Hypothalamus (tissue), 51 donors: ENCODE measurements at places on chromosomes 2 and 18.

- no peak for DNase-seq
Observed at GRCh38 chr18:76687304-76687962, 134.9 kb upstream of the ZNF236 start.

- no peak for DNase-seq
Observed at GRCh38 chr2:107556038-107556627, 270.6 kb upstream of the RGPD4 start.

DNA sequence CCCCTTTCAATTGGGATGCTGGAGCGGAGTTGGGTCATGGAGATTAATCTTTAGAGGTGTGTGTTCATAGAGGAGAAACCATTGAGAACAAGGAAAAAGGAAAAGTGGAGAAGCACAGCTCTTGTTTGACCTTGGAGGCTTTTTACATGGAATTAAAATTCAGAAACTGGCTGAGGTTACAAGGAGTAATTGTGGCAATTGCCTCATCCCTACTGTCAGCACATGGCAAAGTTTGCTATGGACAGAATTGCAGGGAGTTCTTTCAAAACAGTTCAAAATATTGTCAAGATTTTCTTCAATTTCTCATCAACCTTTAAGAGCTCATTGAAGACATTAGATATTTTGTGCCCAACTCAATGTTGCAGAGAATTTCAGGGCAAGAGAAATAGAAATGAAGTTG is 232.7 kb downstream of the SLC8A1 start:
- DNase-seq: no peak

GRCh38 chr18:58180172-58180571 is 136.1 kb downstream of the NEDD4L start:
- no peak for DNase-seq

DNA sequence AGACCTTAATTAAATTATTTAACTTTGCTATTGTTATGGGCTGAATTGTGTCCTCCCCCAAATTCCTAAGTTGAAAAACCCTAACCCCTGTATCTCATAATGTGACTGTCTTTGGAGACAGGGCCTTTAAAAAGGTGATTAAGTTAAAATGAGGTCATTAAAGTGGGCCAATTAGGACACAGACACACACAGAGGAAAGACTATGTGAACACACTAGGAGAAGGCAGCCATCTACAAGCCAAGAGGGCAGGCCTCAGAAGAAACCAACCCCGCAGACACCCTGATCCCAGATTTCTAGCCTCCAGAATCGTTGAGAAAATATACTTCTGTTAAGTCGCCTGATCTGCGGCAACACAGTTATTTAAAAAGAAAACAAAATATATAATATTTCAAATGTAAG is 6.4 kb downstream of the STK17B start:
- DNase-seq: no peak

DNA sequence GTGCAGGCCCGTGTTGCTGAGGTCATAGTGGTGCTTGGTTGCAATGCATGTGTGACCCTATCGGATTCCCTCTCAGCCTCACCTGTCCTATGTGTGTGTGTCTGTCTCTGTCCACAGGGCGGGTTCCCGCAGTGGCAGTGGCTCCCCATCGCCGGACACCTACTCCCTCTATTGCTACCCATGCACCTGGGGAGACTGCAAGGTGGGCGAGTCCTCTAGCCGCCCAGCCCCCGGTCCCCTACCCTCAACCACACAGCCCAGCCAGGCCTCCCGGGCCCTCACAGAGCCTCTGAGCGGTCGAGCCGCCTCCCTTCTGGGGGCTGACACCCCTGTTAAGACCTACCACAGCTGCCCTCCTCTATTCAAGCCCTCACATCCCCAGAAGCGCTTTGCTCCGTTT is 14.2 kb downstream of the GAREM2 start:
- DNase-seq: no peak

- DNase-seq: no peak
Observed at GRCh38 chr2:68320118-68320641, 431 bp upstream of the CNRIP1 start.

DNA sequence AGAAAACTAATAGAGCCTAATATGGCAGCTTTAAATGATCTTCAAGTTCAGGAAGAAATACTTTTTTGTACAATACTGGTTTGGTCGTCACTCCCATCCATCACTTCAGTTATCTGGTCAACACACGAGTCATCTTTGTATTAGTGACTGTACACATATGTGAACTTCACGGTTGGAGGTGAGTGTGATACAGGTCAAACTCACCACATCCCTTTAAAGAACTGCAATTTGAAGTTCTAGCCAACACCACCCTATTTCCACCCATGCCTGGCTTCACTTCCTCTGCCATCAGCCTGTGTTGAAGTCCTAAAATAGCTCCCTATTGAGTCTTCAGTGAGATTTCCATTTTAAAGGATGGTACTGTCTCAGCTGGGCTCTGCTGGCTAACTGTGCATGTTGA is 361.9 kb downstream of the TXNL1 start:
- no peak for DNase-seq

DNA sequence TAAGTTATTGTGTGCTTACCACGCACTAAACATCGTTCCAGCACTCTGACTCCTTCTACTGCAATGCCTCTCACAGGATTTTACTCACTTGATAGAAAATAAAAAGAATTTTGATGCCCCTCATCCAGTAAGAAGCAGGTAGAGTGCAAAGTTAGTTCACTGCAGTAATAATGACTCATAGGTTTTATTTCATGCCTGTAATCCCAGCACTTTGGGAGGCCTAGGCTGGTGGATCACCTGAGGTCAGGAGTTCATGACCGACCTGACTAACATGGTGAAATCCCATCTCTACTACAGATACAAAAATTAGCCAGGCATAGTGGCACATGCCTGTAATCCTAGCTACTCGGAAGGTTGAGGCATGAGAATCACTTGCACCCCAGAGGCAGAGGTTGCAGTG is 190.6 kb downstream of the RAD51AP2 start:
- DNase-seq: no peak

DNA sequence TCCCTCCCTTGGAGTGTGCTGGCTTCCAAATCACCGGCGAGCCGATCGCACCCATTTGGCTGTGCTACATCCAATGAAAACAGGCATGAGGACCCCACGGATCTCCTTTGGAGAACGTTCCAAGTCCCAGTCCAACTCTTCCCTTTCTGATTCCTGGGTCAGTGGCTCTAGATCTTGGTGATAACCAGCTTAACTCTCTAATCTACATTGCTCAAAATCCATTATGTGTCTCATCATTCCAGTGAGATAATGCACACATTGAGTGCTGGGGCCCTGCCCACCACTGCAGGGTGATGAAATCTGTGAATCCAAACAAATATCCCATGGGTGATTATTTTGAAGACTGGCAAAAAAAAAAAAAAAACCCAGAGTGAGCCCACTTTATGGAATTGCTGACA is 232.7 kb upstream of the COPS8 start:
- DNase-seq: no peak

GRCh38 chr2:82320296-82320695 is 2015.7 kb upstream of the LRRTM1 start:
- DNase-seq: no peak

- no peak for DNase-seq
Observed at GRCh38 chr2:84694088-84694622, 177.9 kb downstream of the DNAH6 start.

GRCh38 chr2:2808551-2809058 is 477.5 kb upstream of the MYT1L start:
- no peak for DNase-seq

- no peak for DNase-seq
Observed at GRCh38 chr2:144011553-144011952, 508.4 kb downstream of the ZEB2 start.

DNA sequence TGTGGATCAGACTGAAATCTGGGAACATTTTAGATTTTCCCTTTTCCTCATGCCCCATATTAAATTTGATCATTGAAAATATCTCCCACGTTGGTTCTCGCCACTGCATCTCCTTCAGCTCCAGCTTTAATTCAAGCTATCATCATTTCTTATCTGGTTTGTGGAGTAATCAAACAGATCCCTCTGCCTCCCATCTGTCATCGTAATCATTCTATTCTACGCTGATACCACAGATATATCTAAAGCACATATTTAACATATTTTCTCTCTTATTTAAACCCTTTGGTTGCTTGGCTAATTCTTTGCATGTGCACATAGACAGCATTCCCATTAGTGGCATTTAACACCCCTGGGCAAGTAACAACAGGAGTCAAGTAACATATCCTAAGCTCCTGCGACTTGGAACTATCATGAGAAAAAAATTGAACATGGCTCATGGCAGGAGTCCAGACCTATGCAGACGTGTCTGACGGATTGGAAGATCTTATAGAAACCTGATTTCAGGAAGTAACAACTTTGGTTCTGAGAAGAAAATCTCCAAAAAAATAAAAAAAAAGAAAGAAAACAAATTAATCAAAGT is 158.8 kb upstream of the KYNU start:
- DNase-seq: no peak

DNA sequence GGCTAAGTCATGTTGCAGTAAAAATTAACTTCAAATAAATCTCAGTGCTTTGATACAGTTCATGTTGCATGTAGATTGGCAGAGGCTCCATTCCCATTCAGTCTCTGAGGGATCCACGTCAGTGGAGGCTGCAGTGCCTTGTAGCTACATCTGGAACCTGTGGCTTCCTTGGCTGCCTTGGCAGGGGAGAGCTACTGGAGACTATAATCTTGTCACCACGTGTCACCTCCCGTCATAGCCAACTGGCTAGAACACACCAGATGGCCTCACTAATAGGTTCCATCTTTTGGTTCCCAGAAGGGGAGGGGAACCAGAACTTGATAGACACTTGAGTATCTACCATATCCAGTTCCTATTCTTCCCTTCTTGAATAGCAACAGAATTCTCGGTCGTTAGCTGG is 28.4 kb downstream of the E2F6 start:
- DNase-seq: no peak

DNA sequence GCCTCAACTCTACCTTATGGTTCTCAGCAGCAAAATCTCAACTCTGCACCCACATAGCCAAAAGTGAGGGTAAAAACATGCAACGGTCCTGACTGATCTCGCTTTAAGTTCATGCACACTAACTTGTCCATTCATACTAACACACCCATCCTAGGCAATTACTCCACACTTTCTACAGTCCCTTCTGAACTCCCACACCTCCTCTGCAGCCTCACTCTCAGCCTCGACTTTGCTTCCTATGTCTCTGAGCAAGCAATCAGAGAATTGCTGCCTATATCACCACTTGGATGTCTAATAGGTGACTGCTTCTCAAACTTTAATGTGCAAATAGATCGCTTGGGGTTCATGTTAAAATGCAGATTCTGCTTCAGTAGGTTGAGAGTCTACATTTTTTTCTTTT is 7.8 kb upstream of the TMBIM1 start:
- no peak for DNase-seq

DNA sequence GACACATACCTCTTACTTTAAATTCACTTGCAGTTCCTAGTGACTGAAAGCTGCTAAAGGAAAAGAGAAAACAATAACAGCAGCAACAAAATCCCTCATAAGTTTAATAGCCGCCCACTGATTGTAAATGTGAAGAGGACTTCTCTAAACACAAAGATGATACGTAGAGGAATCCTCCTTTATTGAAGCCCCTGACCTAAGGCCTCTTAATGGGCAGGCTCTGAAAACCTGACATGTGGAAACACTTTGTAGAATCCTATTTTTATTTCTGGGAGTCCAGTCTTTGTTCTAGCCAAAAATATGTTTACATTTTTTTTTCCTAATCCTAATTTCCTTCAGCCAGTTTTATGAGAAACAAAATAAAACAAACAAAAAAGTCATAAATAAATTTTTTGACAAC is 1277.7 kb upstream of the CELF4 start:
- DNase-seq: no peak

DNA sequence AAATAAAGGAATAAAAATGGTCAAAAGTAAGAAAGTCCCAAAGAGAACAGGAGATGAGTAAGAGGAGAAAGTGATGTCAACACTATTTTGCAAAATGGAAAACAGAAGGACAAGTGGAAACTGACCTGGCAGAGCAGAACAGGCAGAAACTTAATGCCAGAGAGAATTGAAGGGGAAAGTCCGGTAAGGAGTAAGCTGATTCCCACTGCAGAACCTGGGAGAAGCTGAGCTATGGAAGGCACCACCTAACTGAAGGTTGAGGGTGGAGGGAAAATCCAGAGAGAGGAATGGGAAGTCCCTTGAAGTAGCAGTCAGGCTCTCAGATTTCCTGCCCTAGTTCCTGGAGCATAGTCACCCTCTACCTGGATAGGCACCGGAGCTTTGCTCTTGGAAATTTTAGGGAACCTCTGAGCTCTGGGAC is 59.8 kb downstream of the MOGAT1 start:
- DNase-seq: no peak

GRCh38 chr2:105744091-105744908 is 412 bp upstream of the NCK2 start:
- peak; percentile 10 for DNase-seq

DNA sequence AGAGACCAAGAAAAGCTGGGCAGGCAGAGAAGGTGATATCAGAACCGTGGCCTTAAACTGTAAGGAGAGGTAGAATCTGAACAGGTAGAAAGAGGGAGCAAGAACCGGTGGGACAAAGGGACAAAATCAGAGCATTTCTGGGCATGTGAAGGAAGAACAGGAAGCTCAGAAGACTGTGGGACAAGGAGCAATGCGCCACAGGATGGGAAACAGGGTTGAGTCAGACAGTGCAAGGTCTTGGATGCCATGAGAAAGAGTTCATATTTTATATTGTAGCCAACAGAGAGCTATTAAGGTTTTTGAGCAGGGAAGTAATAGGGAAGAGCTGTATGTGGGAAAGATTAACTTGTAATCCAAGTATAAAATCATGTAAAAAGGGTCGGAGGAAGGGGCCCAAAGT is 106.4 kb upstream of the UGP2 start:
- no peak for DNase-seq

DNA sequence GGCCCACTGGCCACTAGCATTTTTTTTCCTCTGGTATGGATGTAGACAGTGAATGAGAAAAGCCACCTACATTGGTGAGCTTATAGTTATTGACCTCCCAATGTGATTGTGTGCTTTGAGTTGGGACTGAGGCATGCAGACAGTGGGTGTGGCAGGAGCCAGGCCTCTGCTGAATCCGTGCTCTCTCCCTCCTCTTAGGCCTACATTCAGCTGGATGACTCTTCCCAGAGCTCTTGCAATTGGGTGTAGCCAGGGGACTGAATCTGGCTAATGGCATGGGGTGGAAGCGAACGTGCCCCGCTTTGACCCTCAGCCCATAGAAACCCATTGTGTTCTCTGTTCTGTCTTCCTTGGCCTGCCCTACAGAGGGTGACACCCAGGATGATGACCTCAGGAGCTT is 698.3 kb upstream of the HS6ST1 start:
- no peak for DNase-seq

- DNase-seq: no peak
Observed at GRCh38 chr2:119592436-119592835, 48.2 kb downstream of the CFAP221 start.

- DNase-seq: no peak
Observed at GRCh38 chr18:21997207-21998143, 171.9 kb upstream of the GATA6 start.

DNA sequence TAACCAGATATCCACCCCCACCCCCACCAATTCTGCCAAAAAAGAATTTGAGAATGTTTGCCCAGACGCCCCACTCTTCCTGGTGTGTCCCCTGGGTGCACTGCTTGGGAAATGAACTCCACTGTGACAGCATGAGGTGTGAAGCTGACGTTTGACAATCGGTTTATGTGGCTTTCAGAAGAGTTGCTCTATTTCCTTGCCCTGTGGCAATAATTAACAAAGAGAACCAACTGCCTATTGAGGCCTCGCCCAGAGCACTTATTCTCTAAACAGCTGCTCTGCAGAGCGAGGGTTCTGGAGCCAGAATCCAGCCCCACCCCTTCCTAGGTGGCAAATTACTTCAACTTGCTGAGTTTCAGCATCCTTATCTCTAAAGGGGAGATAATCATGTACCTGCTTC is 115.8 kb upstream of the SIX3 start:
- DNase-seq: no peak

GRCh38 chr2:84801811-84802210 is 79.1 kb downstream of the TRABD2A start:
- DNase-seq: no peak
